ENCODE measurements at places on chromosomes 5 and 9.

- ATAC-seq, result no peak
Measured at GRCh38 chr9:115952430-115953292, 200.9 kb upstream of the PAPPA start.

- ATAC-seq, result no peak
Measured at GRCh38 chr9:31588006-31588405, 796.4 kb upstream of the ACO1 start.

- no peak for ATAC-seq
Measured at GRCh38 chr5:88398316-88398715, 129.7 kb upstream of the TMEM161B start.

DNA sequence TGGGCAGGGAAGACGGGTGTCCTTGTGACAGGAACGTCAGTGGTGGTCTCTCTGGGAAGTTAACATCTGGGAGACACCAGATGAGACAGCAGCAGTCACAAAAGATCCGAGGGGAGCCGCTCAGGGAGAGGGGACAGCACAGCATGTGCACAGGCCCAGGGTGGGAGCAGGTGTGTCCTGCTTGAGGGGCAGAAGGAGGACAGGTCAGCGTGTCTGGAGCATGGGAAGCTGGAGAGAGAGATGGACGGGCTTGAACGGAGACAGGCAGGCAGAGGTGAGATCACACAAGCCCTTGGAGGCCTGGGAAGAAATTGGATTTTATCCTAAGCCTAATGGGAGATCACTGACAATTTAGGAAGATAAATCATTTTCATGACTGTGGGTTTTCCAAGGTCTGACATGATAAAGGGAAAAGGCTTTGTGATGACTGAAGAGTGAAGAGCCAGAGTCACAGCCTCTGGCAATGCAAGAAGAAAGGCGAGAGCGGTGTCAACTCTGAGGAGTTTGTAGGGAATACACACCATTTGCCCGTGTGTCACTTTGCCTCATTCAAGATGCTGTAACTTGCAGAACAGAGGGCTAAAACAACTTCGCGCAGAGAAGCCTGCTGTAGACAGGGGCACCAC lies 88.3 kb downstream of the FSTL4 start:
- no peak for ATAC-seq

- no peak for ATAC-seq
Measured at GRCh38 chr9:23326597-23326996, 499.4 kb downstream of the ELAVL2 start.

DNA sequence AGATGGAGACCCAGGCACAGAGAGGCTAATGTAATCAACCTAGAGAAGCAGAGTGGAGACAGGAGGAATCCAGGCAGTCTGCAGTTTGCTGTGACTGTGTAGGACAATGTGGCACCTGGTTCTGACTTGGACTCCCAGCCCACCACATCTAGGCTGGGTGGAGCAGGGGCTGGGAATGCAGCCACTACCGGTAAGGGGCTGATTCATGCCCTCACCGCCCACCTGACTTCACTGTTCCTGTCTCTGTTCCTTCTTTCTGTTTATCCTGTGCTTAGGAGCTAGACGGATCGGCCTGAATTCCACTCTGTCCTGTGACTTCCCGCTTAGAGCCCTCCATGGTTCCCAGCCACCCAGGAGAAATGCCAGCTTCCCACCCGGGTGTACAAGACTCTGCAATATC lies 2.6 kb downstream of the PDLIM4 start:
- ATAC-seq, result peak; percentile 4

- ATAC-seq, result peak; percentile 85
Measured at GRCh38 chr5:174084691-174085154, 39.2 kb downstream of the NSG2 start.

DNA sequence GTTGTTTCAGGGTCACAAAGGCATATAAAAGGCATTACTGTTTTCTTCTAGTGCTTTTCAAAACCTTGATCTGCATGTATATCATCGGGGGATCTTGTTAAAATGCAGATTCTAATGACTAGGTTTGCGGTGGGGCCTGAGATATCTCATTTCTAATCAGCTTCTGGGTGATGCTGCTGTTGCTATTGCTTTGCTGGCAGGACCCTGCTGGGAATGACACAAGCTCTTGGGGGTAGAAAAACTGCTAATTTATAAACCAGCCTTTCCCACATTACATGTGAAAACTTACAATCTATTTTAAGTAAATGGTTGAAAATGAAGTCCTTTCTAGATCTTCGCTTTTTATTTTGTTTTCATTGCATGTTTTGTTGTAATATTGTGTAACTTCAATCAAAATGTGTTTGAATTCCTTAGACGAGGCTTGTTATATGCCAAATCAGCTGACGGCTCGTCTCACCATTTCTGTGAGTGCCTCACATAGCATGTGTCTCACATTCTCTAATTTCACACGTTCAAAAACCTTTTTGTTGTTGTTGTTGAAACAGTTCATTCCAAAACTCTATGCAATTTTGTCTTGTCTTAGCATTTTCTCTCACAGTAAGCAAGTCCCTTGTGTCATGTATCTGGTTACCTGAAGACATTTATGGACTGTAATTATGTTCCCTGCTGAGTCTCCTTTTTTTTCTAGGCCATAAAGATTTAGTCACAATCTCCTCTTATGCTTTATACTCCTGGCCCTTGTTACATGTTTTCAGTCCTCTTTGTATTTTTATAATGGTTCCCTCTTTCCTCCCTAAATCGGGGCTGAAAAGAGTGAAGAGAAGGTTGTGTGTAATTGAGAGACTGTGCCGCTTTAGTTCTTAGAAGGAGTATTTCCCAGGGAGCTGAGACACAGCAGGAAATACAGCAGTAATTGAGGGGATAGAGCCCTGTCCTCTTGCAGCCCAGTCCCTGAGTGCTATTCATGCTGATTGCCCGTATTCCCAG lies 521.0 kb upstream of the SEMA6A start:
- no peak for ATAC-seq

DNA sequence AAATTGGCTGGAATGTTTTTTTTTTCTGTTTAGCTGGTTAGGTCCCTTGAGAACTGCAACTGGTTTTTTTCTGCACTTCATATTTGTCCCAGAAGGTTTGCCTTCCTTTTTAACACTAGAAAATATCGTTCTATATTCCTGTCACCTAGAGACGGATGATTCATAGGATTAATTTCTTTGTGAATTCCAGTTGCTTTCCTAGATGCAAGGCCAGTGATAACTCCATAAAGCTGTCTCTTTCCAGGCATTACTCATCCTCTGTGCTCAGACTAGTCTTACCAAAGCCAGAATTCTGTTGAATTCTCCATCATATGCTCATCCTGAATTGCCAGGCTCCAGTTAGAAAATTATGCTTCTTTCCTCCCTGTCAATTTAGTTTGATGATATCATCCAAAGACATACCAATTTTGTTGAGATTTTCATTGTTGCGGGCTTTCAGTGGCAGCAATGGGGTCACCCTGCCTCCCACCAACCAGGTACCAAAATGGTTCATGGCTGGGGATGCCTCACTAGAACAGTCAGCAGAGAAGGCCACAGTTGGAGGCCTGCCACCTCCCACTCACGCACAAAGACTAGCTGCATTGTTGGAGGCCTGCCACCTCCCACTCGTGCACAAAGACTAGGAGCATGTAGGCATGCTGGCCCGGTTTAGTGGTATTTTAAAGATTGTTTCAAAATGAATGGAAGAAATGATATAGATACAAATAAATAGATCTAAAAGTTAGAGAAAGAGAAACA lies 8.5 kb downstream of the BAAT start:
- ATAC-seq, result peak; percentile 98

GRCh38 chr5:68482199-68482598 lies 266.6 kb downstream of the PIK3R1 start:
- no peak for ATAC-seq

- ATAC-seq, result no peak
Measured at GRCh38 chr5:139251281-139251687, 42.3 kb upstream of the MATR3 start.

DNA sequence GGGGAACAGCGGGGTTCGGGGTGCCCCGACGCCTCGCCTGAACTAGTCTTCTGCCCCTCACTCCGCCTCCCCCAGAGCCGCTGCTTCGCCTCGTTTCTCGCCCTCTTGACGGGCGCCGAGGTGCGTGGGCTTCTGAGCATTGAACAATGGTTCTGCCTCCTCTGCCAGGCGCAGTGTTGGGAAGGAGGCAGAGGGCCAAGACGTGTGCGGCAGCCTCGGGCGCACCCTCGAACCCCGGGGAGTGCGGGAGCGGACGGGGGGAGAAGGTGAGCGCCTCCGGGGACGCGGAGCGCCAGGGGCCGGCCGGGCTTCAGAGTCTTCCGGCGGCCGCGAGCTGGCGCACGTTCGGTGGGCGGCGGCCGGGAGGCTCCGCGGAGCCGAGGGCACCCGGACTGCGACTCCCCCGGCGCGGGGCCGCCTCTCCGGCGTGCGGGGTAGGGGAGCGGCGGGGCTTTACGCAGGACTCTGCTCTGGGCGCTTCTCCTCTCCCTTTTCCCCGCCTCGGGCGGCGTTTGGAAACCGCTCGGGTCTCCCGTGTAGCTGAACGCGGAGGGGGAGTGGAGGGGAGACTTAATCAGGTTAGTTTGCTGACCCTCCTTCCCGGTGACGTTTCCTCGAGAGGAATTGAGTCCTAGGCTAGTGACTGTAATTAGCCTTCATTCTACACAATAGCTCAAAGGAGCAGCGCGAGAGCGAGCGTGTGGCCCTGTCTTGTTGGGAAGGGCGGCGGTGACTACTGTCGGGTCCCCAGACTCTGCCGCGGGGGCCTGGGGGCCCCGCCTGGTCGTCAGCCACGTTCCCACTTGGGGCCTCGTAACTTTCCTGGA lies 1.1 kb downstream of the VLDLR start:
- peak; percentile 57 for ATAC-seq

DNA sequence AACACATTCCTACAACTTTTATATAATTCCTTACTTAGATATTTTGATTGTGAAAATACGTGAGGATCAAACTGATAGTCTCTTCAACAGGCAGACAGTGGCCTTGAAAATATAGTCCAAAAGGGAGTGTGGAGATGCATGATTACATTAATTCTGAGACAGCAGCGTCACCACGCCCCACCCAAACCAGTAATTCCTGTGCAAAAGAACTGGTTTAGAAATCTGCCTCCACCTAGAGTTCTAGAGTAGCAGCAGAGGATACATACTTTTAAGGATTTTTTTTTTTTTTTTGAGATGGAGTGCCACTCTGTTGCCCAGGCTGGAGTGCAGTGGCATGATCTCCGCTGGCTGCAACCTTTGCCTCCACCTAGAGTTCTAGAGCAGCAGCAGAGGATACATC lies 1.6 kb upstream of the TUT7 start:
- ATAC-seq, result no peak

DNA sequence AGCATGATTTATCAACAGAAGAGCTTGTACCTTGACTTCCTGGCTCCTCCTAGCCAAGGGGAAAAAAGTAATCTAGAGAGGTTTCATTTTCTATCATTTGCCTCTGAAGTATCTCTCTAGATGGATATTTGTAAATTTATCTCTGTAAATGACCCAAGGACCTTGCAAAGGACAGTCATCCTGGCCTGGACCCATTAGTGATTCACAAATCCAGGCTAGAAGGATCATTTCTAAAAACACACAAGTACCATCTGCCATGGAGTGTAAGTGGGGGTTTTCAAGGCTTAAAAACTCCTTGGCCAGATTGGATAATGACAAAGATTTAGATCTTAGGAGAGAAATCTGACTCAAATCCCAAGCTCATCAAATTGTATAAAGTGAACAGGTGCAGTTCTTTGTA lies 8.1 kb downstream of the TTC23L start:
- ATAC-seq, result no peak

- ATAC-seq, result no peak
Measured at GRCh38 chr5:146112476-146112875, 7.1 kb upstream of the PLAC8L1 start.

DNA sequence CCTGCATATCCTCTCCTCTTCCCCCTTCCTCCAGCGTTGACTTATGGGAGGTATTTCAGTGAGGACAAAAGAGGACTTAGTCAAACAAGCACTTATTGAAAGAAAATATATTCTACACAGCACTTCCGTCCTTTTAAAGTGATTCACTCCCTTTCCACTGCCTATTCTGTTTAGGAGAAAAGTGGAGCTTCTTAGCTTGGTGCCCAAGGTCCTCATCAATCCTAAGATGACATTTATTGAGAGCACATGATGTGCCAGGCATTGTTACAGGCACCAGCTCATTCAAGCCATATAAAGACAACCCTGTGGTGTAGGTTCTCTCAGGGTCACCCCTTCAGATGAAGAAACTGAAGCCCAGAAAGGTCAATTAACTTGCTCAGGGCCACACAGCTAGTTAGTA lies 95.9 kb downstream of the KCNIP1 start:
- ATAC-seq, result no peak

DNA sequence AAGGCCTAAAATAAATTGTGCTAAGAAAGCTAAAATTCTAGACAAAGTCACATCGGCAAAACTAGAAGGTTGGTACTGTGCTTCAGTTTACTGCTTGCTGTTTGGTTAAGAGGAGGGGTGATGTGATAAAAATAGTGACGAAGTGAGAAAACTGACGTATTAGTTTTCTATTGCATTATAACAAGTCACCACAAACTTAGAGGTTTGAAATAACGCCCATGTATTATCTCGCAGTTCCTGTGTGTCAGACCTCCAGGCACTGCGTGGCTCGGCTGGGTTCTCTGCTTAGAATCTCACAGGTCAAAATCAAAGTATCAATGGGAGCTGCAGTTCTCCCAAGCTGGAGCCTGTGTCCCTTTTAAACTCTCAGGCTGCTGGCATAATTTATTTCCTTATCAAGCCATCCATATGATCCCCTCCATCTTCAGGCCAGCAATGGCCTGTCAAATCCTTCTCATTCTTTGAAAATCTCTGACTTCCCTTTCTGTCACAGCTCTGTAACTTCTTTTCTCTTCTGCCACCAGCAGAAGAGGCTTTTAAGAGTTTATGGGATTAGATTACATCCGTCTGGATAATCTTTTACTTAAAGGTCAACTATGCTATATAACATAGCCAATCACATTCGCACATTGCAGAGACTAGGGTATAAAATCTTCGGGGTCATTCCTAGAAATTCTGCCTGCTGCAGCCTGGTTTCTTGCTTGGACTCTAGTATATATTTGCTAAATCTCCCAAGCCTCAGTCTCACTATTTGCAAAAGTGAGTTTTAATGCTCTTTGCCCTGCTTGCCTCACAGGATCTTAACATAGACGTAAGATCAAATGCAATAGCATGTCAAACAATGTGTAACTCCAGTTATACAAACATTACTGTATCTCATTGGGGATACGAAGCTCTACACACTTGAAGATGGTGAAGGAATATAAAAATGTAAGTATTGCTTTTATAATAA lies 104.0 kb upstream of the CDKN2B start:
- no peak for ATAC-seq

- no peak for ATAC-seq
Measured at GRCh38 chr9:72648324-72649126, 127.1 kb downstream of the TMC1 start.

GRCh38 chr9:98885575-98886295 lies 58.0 kb upstream of the COL15A1 start:
- no peak for ATAC-seq

- no peak for ATAC-seq
Measured at GRCh38 chr9:37417857-37418618, 4.5 kb upstream of the GRHPR start.

DNA sequence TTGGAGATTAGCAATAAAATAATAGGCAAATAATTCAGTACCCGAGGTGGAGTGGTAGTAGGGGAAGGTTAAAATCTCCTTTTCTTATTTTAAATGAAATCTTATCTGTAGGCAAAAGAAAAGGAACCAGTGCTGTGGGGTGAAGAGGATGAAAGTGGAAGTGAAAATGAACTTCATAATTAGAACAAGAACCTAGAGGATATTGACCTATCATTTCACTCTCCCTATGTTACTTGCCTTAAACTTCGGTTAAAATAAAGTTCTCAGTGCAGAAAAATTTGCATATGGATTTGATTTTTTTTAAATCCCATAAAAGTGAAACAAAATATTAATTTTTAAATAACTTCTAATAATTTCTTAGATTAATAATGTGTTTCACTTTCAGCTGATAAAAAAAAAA lies 1094.9 kb upstream of the C9orf72 start:
- ATAC-seq, result no peak

All from SK-N-SH treated with all-trans-retinoic acid at 6 μM for 48 hours (cell line).